Activated CD8-positive, alpha-beta memory T cell treated with anti-CD3 and anti-CD28 coated beads for 48 hours (primary cell): ENCODE measurements at places on chromosomes 11 and 22.

DNA sequence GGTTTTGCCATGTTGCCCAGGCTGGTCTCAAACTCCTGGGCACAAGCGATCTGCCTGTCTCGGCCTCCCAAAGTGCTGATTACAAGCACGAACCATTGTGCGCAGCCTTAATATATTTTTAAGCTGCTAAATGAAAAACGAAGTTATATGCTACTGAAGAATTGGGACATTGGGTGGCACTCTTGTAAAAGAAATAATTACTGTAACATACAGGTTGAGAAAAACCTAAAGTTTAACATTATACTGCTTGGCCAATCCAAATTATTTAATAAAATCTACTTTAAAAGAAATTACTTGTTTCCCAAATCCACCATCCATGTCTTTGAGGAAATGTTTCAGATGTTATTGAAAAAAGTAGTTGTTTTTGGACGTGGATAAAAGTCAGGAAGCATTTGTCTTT lies 37.9 kb upstream of the ARHGAP32 start:
- no peak for DNase-seq

GRCh38 chr11:131759140-131759539 lies 388.7 kb downstream of the NTM start:
- no peak for DNase-seq

DNA sequence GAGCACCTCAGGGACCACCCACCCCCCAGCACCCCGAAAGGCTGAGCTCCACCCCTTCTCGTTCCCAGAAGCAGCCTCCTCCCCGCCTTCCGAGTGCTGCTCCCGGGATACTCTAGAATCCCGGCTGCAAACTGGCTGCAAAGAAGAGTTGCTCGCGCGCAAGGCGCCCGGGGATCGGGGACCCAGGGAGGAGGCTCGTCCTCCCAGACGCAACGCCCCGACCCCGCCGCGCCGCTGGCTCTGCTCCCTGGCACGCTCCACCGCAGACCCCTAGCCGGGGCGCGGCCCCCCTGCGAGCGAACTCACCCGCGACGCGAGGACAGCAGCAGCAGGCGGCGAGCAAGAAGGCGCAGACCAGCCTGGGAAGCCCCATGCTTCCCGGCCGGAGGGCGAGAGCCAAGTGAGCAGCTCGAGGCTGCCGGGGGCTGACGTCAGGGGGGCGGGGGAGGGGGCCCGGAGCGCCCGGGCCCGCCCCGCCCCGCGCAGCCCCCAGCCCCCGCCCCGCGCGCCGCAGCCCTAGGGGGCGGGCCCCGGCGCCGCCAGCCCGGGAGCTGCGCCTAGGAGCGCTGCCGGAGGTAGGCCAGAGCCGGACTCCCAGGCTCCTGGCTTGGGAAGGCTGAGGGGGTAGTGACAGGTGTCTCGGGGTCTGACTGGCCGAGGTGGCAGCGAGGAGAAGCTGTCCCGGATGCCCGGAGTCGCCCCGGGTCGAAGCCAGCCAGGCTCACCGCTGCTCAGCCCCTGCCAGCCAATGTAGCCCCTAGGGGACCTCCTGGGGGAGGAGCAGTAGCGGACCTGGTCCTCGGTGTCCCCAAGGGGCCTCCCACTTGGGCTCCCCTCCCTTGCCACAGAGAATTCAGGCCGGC lies at the start of gene MCAM:
Gene MCAM, minus strand, starts transcription at position 402 of the 863 bp plus-strand sequence. Its CDS starts 29 bp downstream, at position 373.
- no peak for DNase-seq

GRCh38 chr11:76577226-76577920 lies 93.2 kb downstream of the LRRC32 start:
- no peak for DNase-seq

GRCh38 chr11:103862094-103862801 lies 174.2 kb upstream of the DDI1 start:
- DNase-seq: no peak
